ENCODE measurements at places on chromosomes 6 and 20.
A peak's percentile ranks its signal among the peaks of the same experiment; 100 is the strongest.

- no peak for DNase-seq
Measured at GRCh38 chr6:57262901-57263694, 41.0 kb upstream of the RAB23 start.

DNA sequence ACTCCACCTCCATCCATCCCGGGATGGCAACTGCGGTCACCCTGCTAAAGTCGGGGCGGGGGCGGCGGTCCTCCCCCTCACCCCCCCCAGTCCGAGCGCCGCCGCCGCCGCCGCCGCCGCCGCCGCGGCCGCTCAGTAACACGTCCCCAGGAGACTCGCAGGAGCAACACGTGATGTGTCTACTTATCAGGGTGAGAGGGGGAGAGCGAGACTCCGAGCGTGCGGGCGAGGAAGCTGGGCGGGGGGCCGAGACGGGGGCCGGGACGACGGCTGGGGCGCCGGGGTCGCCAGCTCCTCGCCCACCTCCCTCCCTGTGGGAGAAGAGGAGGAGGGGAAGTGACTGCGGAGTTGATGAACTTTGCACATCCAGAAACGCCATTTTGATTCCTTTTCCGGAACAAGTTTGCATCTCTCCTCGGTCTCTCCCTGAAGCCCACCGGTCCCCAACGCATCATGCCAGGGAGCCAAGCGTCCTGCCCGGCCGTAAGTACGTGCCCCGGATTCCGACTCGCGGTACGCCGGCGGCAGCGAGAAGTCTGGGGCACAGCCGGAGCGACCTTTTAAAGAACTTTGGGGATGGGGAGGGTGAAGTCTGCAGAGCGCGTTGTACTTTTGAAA is at the start of gene RREB1:
RREB1 (plus strand) TSS at position 384 of the 618 bp plus-strand sequence. CDS start 73,951 bp downstream, outside the sequence.
- peak; percentile 78 for DNase-seq

GRCh38 chr6:157607317-157608109 is 215.5 kb upstream of the SNX9 start:
- no peak for DNase-seq

GRCh38 chr6:83055366-83055964 is 10.2 kb downstream of the UBE3D start:
- peak; percentile 56 for DNase-seq

DNA sequence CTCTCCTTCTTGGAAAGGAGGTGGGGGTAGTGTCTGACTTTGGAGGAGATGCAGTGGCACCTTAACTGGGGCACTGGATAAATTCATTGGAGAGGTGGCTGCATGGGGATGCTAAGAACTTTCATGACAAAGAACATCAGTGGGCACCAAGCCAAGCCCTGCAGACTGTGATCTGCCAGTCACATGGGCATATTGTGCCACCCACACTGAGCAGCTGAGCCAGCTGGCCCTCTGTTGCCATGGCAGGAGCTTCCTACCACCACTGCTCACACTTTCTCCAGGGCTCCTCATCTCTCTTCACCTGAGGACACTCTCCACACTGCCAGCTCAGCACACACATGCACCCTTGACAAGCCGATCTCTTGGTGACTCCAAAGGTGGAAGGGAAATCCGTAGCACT is 715.6 kb downstream of the QKI start:
- no peak for DNase-seq

DNA sequence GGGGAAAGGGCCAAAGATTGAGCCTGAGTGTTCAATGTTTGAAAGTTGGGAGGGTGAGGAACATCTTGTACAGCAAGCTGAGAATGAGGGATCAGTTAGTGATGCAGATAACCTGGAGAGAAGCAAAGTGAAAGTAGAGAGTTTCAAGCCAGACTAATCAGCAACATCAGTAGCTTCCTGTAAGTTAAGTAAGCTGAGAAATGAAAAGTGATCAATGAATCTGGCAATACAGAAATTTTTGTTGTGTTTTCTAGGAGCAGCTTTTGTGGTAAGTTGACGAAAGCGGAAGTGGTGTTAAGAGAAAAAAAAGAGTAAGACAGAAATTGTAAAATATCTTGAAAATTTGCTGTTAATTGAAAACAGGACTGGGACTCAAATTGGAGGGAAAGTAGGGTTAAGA is 855.5 kb upstream of the MAP3K7 start:
- no peak for DNase-seq

DNA sequence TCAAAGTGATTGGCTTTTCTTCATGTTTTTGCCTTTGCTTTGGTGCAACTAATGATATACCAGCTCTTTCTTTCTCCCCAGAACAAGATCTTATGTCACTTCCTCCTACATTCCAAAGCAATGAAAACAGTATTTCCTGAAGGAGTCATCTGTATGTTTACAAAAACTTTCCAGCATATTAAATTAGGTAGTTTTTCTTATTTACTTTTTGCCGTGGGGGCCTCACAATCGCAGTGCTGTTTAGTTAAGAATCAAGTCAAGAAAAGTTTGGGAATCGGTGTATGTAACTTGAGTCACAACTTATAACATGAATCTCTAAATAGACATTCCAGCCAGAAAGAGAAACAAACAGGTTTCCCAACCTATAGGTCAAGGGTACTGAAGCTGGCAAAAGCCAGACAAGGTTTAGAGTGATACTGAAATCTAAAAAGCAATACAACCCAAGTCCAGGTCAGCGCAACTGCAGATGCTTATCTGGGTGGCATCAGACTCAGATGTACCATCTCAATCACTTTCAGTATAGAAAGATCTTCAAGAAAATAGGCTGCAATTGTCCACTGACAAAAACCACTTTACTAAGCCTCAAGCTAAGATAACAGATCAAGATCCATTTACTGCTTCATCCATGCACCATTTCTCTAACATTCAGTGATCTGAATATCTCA is 63.6 kb downstream of the IPCEF1 start:
- no peak for DNase-seq

GRCh38 chr20:2314759-2315439 is 19.1 kb downstream of the TGM3 start:
- DNase-seq: no peak

DNA sequence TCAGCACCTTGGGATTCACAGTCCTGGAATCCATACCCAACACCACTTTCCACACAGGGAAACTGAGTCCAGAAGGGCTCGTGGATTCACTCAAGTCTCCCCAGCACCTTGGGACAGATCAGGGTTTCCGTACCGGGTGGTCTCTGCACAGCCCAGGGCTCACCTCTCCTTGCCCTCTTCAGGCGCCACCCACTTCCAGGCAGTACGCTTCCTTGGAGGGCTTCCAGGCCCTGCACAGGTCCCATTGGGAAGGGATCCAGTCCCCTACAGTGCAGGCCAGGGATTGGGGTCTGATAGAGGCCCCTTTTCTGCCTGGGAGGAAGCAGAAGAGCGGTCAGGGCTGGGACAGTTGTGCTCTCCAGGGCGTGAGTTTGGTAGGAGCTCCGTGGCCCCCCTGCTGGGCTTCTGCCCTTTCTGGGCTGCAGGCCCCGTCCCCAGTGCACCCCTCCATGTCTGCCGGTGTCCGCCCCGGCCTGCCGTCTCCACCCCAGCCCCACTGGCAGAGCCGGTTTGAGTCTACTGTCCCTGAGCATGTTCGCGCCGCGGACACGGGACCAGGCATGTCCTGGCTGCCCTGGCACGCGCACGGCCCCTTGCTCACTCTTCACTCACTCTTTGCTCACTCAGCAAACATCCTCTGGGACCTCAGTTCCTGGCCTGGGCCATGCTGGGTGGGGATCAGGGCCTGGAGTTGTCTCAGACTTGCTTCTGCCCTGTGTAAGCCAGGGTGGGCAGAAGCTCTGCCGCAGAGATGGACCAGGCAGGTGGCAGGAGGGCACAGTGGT is 12.6 kb downstream of the SRC start:
- DNase-seq: no peak

DNA sequence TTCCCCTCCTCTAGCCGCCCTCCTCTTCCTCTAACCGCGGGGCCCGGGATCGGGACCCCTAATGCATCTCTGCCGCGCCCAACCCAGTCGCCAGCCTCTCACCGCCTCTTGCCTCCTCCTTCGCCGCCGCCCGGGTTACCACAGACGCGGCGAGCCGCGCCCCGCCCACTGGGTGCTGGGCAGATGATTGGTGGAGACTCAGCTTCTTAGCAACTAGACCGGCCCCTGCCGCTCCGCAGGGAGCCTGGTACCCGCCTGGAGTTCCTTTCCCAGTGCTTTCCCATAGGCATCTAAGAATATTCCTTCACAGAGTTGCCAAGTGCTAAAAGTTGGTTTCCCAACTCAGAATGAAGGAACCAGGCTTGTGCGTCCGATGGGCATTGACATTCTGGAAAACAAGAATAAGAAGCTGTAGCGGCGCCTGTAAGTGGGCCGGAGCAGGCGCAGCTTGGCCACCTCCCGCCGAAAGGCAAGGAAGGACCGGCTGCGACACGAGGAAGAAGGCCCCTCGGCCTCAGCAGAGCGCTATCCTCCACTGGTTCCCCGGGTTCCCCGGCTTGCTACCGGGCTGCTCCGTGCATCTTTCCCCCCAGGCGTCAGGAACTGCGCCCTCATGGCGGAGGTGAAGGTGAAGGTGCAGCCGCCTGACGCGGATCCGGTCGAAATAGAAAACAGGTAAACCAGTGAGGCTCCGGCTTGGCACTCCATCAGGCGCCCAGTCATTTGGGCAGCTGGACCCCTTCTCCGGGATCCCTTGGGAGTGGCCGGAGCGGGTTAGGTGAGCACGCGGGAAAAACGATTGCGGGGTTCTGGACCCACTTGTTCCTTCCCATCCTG is at the start of the genes DZANK1 and POLR3F:
DZANK1 (minus strand) TSS at position 137 of the 837 bp plus-strand sequence. CDS start 1,672 bp downstream, outside the sequence.
POLR3F (plus strand) TSS at position 497 of the 837 bp plus-strand sequence; CDS start at position 614, 117 bp downstream.
- peak; percentile 87 for DNase-seq

DNA sequence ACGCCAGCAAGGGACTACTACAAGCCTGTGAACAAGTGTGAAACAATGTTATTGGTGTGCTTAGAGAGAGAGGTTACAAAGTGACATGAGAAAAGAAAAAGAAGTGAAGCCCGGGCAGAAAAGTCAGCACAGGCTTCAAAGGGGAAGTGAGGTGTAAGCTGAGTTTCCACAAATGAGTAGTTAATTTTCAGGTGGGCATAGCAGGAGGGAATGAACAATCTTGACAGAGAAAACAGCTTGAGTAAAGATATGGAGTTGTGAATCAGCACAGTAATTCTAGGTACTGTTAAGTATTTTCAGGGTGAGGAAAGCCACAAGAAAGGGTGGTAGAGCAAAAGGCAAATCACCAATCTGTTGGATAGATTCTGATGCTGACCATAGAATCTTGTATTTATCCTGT is 4.3 kb downstream of the KCNQ5 start:
- DNase-seq: no peak

GRCh38 chr6:134813146-134813545 is 136.8 kb downstream of the ALDH8A1 start:
- no peak for DNase-seq

DNA sequence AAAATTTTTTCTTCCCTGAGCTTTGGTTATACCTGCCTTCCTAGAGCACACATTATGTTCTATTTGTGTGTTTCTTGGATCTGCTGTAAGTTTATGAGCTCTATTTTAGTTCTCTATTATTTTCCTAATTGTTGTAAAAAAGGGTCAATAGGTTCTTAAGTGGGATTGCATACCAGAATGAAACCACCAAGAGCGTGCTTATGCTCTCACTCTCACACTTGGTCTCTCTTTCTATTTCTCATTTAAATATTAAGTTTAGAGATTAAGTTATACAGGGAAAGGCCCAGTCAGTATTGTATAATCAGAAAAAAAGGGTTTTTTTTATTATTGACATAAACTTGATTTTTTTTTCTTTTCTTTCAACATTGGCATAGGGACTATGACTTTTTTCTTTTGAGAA is 96.8 kb downstream of the RIMS1 start:
- no peak for DNase-seq

DNA sequence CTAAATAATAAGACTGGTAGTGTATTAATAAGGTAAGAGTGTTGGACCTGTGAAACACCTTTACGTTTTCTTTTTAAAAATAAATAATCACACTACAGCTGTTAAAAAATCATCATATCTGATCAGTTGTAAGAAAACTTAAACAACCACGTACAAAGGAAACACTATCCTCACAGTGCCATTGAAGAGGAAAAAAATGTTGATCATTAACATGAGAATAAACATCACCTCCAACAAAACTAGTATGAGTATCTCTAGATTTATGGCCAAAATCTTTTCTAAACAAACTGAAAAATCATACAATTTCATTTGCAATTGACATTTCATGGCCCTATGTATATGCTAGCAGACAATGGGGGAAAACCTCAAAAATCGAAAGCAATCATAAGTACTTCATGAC is 590 bp downstream of the EYS start:
- no peak for DNase-seq

GRCh38 chr20:16639027-16639941 is 66.0 kb upstream of the KIF16B start:
- DNase-seq: no peak

DNA sequence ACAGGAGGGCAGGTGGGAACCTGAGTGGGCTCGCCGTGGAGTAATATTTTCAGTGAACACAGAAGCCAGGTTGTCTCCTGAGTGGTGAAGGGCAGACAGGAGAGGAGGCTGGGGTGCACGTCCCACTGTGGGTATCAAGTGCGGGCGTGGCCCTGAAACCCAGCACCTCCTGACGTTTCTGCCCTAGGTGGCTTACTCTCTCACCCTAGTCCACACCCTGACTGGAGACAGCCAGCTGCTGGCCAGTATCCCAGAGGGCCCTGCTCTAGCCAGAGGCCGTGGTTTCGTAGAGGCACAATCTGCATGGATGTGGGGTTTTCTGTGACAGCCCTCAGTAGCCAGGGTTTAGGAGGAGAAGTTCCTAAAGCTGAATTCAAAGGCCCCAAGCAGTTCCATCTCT is 86.7 kb downstream of the TRERF1 start:
- no peak for DNase-seq

DNA sequence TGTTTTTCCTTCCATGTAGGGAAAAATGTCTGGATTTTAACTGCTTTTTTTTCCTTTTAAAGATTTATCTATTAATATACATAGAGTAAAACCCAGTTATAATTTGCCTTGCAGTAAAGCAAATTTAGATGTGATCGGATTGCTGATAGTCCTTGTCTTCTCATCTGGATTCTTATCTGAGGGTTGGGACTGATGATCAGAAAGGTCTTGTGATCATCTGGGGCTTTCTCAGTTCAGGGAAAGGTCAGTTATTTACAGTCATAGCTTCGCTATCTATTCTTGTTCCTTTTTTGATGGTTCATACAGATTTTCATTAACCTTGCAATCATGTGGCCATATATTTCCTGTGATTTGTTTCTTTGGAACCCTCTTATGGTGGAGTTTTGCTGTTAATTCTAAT is 63.8 kb upstream of the CLDN20 start:
- DNase-seq: no peak

- DNase-seq: no peak
Measured at GRCh38 chr6:138008791-138009190, 98.4 kb downstream of the PERP start.

GRCh38 chr6:36954262-36954931 is at the start of gene PI16:
Gene PI16 (plus strand): TSS chr6:36954738. CDS start chr6:36954761, 23 bp downstream.
- no peak for DNase-seq

DNA sequence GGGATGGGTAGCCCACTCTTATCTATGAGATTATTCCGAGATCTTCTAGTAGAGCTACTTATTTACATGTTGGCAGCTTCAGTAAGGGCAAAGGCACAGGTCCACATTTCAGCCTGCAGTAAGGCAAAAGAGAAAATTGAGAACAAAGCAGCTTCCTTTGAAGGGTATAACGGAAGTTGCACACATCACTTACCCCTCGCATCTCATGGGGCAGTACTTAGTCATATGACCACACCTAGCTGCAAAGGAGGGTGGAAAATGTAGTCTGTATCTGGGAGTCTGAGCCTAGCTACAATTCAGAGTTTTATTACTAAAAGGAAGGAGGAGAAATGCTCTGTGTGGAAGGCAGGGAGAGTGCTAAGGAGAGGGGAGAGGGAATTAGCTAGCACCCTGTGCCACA is 29.7 kb downstream of the SPACA1 start:
- no peak for DNase-seq

- no peak for DNase-seq
Measured at GRCh38 chr6:29294499-29294914, 7.0 kb upstream of the OR14J1 start.

- no peak for DNase-seq
Measured at GRCh38 chr20:33158637-33159385, 9.1 kb upstream of the BPIFA2 start.
